ENCODE measurements at places on chromosomes 12 and 14.

GRCh38 chr12:100174495-100174894 lies 26.1 kb upstream of the ACTR6 start:
- no peak for DNase-seq

DNA sequence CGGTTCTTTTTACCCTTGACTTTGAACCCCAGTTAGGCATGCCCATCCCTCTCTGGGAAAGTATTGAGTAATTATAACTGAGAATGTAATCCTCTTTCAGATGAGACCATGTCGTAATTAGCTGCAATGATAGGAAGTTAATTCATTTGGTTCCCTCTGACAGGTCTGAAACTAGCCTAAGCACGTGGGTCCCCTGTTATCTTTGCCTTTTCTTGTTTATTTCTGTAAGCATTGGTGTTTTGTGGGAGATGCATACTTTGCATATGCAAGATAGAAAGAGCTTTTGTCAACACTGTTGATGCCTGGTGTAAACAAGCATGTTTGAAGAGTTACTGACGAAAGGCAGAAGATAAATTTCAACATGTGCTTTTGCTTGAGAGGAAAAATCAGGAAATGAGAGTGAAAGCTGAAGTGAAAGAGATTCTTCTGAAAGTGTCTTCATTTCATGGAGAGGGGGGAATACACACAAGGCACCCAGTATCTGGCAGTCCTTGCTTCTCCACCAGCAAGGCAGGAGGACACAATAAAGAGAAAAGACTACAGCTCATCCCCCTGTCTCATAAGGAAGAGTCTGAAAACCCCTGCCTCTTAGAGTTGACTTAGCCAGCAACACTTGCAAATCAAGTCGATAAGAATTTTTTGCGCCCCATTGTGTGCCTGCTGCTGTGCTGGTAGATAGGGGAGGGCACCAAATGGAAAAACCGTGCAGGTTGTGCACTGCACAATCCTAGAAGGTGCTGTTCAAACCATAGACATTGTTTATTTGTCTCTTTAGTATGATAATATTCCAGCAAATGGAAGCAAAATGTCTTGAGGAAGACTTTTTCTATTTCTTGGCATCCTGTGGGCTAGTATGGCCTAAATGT lies 77.8 kb downstream of the SLC24A4 start:
- DNase-seq = no peak

- DNase-seq = no peak
These were observed 31.9 kb downstream of the NT5DC3 start for GRCh38 chr12:103809154-103809553.

DNA sequence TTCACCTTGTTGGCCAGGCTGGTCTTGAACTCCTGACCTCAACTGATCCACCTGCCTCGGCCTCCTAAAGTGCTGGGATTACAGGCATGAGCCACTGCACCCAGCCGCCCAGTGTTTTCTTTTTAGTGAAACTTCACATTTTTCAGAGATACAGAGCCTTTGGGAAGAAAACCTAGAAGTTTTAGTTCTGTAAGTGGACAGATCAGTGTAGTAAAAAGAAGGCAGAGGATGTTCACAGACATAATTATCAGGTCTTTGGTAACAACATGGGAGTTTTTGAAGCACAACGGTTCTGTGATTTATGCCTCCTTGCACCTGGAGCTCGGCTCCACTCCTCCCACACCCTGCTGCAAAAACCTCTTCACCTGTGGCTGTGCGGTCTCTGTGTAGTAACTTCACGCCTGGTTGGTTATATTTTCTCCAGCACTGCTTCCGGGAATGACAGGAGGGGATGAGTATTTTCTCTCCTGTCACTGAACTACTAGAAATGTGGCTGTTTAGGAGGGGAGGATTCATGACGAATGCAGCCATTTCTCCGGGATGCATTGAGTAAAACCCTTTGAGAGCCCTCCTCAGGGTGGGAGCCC lies 67.0 kb downstream of the ARF6 start:
- peak; percentile 95 for DNase-seq

DNA sequence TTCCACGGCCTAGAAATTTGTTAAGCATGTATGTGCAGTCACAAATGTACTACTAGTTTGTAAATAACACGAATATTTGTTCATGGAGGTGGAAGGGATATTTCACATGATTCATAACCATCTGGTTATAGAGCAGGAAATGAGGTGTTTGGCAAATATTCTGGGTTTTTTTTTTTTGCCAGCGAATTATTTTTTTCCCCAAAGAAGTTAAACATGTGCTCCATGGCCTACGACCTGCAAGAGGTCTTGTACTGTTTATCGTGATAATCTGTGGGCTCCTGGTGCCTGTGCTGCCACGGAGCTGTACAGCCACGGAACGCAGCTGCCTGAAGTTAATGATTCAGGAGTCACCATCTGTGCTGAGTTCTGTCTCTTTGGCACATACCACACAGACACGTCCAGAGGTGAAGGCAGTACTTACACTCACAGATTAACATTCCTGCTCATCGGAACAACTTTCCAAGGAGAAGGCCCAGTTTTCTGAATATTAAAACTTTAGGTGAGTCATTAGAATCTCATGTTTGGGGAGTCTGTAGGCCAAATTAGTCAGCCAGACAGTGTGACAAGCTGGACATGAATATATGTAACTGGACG lies 156.3 kb downstream of the TMX1 start:
- no peak for DNase-seq

GRCh38 chr14:100348784-100349685 lies 25.9 kb downstream of the SLC25A47 start:
- DNase-seq = peak; percentile 51

- DNase-seq = no peak
These were observed 13.2 kb upstream of the C1S start for GRCh38 chr12:7047306-7047705.

DNA sequence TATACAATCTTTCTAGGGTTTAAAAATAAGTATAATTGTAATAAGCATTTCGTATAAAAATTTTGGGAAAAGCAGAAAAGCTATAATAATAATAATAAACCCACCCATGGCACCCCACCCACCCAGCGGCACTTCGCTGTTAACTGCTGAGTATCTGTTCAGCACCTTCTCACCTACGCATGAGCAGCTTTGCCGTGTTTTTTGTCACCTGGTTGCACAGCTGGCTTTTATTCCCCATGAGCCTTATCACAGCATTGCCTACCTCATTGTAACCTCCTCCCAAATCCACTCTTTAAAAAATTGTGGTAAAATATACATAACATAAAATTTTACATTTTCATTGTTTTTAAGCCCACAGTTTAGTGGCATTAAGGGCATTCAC lies 34.7 kb downstream of the CYP46A1 start:
- no peak for DNase-seq

GRCh38 chr14:29892327-29892726 lies 35.3 kb downstream of the PRKD1 start:
- DNase-seq = no peak

DNA sequence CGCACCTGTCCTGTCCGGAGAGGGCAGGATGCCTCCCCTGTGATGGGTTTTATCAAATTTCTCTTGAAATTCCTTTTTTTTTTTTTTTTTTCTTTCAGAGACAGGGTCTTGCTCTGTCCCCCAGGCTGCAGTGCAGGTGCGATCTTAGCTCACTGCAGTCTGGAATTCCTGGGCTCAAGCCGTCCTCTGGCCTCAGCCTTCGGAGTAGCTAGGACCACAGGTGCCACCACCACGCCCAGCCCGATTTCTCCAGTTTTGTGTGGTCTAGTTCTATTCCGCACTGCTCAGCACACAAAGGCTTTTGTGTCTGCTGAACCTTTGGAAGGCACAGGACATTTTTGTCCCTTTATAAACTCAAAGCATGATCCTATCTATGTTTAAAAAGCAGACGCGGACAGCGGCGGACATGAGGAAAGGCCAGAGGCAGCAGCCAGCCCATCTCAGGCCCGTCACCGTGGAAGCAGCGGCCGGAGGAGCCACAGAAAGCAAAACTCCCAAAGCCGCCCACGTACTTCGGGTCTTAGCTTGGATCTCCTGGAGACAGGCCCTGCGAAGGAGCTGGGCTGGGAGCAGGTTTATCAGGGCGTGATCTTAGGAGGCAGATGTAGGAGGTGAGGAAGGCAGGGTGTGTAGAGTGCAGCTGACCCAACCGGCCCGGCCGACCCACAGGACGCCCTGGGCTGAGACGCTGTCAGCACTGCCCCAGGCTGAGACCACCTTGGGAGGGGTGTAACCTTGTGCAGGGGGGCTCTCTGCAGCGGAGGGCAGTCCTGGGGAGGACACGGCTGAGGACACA lies 30.9 kb upstream of the FBRSL1 start:
- DNase-seq = no peak

DNA sequence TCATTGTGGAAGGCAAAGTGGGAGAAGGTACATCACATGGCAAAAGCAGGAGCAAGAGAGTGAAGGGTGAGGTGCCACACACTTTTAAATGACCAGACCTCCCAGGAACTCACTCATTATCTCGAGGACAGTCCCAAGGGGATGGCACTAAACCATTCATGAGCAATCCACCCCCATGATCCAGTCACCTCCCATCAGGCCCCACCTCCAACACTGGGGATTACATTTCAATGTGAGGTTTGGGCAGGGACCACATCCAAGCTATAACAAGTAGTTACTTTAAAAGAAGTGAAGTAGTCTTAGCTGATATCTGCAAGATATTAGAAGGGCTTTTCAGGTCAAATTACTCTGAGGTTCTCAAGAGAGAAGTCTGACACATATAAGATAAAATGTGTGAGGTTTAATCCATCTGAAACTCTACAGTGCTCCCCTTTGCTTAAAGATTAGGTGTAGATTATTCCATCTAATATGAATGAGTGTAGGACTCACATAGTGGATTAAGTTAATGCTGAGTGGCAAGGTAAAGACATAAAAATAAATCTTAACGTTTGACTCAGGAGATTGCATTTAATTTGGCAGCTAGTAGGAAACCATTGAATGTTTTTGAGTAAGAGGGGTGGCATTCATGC lies 130.8 kb downstream of the TMX1 start:
- DNase-seq = no peak

DNA sequence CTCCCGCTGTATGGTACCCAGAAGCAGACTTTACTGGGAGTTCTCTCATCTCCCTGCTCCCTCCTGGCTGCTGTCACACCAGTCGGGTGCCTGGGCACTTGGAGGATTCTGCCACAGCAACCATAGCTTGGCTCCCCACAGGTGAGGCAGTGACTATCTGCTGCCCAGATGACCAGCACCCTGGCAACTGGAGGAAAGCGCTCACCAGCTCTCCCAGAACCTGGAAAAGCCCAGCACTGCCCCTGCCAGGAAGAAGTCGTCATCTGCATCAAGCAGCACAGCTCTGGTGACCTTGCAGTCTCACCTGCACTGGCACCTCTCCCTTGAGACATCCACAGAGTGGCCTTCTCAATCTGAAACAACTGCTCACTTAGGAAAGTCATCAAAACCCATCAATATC lies 31.9 kb upstream of the TC2N start:
- no peak for DNase-seq

- no peak for DNase-seq
These were observed 96.1 kb downstream of the PLXNC1 start for GRCh38 chr12:94244165-94245133.

DNA sequence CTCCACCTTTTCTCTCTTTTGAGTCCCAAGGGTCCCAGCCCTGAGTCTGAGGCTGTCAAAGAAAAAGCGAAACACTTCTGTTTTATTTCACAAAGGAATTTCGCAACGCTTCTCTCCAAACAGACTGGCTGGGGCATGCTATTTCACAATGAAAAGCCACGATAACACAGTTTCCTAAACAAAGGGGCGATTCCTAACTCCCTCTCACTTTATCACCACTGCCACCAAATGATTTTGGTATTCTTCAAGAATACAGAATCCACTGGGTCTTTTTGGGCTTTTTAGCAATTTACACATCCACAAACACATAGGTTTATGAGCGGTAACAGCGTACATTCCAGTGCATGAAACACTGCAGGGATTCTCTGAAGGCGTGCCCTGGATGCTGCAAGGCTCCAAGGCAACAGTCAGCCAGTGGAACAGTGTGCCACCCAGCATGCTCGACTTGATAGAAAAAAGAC lies 161.2 kb downstream of the DAD1 start:
- DNase-seq = no peak

- no peak for DNase-seq
These were observed 587.4 kb downstream of the GALC start for GRCh38 chr14:87405563-87405962.

GRCh38 chr12:106113446-106113823 lies 25.3 kb downstream of the NUAK1 start:
- no peak for DNase-seq

GRCh38 chr12:63899396-63899795 lies 54.9 kb downstream of the SRGAP1 start:
- DNase-seq = no peak

DNA sequence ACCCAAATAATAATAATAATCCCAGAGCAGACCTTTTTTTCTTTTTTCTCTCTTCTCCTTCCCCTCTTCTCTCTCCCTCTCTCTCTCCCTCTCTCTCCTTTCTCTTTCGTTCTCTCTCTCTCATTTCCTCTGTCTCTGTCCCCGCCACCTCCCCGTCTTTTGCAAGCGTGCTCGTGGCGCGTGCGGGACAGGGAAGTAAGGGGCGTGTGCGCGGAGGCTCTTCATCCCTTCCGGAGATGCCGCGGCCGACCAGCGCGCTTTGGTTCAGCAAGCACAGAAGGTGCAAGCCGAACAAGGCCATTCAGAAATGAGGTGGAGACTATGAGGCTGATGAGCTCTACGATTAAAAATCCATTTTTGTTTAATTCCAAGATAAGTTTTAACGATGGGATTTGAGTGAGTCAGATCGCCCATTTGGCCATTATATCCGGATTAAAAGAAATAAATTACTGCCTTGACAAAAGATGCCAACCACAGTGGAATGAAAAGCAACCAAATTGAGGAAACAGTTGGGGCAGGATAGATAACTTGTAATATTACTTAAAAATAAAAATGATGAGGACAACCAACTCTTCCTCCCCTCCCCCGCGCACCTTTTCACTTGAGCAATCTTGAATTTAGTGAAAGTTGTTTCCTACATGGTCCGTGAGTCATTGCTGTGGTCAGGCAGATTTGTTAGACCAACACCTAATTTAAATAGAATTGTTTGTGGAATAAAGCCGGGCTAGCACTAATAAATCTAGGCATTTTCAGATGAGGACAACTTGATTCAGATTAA lies 1.2 kb upstream of the AMIGO2 start:
- no peak for DNase-seq

- DNase-seq = no peak
These were observed 29.6 kb upstream of the PRMT8 start for GRCh38 chr12:3461391-3461790.

- no peak for DNase-seq
These were observed 160.7 kb upstream of the TMTC1 start for GRCh38 chr12:29944269-29945000.

GRCh38 chr12:131699434-131699833 lies 11.5 kb upstream of the SFSWAP start:
- no peak for DNase-seq

DNA sequence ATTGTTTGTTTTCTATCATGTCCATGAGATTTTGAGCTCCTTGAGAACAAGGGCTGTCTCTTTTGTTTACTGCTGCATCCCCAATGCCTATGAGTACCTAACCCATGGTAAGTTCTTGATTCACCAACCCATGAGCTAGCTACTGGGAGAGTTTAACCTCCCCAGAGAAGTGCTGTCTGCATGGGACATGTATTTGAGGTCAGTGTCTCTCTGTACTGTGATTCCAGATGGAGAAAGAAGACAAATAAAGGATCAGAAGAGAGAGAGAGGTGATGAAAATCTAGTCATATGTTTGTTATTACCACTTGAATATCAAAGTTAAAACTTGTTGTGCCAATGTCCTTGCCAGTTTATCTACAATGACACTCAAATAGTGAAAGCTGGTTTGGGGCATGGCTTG lies 421.8 kb downstream of the BCAT1 start:
- no peak for DNase-seq

- no peak for DNase-seq
These were observed 45.6 kb downstream of the LTBP2 start for GRCh38 chr14:74566174-74567141.

GRCh38 chr12:93221841-93222240 lies 155.9 kb upstream of the NUDT4 start:
- no peak for DNase-seq

- no peak for DNase-seq
These were observed 34.4 kb downstream of the RAD52 start for GRCh38 chr12:915090-915489.
